Purkinje cell (primary cell): ENCODE measurements at places on chromosomes 5 and 9. TPM values are rescaled to one million over a fixed set of nuclear protein-coding genes. Genes with fewer than 3 reads are reported as not detected.

Gene C5orf22
- polyA plus RNA-seq, result 30.2 and 34.2 TPM in 2 replicates

Gene NELFB
- polyA plus RNA-seq, result 0.38 and 1.0 TPM in 2 replicates

Gene COMMD10
- 91.7 and 102 TPM in 2 replicates for polyA plus RNA-seq

Gene CENPK
- 20.2 and 25.0 TPM in 2 replicates for polyA plus RNA-seq
